H1 (cell line): ENCODE measurements at places on chromosomes 2 and 18. TPM values are rescaled to one million over a fixed set of nuclear protein-coding genes. Genes with fewer than 3 reads are reported as not detected.

DNA sequence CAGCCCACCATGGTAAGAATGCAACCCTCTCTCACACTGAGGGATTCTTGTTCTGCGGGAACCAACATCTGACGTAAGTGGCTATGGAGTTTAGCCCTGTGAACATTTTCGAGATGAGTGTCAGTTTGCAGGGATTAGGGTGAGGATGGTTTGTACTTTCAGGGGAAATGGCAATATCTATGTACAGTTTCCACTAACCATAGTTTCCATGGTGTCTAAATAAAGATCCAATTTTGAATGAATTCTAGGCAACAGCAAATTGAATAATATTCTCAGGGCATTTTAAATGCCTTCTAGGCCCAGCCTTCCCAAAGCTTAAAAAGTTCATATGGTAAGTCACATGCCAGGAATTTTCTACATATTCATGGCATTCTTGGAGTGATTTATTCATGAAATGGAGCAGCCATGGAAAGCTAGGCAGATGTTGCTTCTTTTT is 105.4 kb upstream of the MMADHC start:
- no peak overlapping the region for H3K4me3 ChIP-seq
- no peak for DNase-seq
- no peak overlapping the region for H3K27ac ChIP-seq
- H3K36me3 ChIP-seq, result no peaks in the 10 kb centered on the region

Gene IL36B
- not detected in 2 replicates for total RNA-seq

GRCh38 chr2:37228788-37229187 is 2.6 kb downstream of the CEBPZ start:
- no peak for DNase-seq
- H3K27ac ChIP-seq, result no peak overlapping the region
- peaks cover 13% of the 10 kb centered on the region for H3K4me1 ChIP-seq
- no peak overlapping the region for H3K4me3 ChIP-seq
- no peaks in the 10 kb centered on the region for H3K27me3 ChIP-seq

- H3K36me3 ChIP-seq, result no peaks in the 10 kb centered on the region
- H3K4me3 ChIP-seq, result no peak overlapping the region
- H3K27me3 ChIP-seq, result no peaks in the 10 kb centered on the region
- no peak for DNase-seq
- no peak overlapping the region for H3K27ac ChIP-seq
Observed at GRCh38 chr2:226450141-226450540, 349.5 kb downstream of the IRS1 start.

Gene GREB1
- total RNA-seq, result 41.7 and 43.4 TPM in 2 replicates

Gene SANBR
- total RNA-seq, result 12.0 and 12.1 TPM in 2 replicates

GRCh38 chr18:21958707-21959450 is 210.5 kb upstream of the GATA6 start:
- no peak overlapping the region for H3K27ac ChIP-seq
- H3K36me3 ChIP-seq, result no peaks in the 10 kb centered on the region
- no peaks in the 10 kb centered on the region for H3K4me1 ChIP-seq

- H3K4me3 ChIP-seq, result no peak overlapping the region
- DNase-seq, result no peak
- no peak overlapping the region for H3K27ac ChIP-seq
- H3K27me3 ChIP-seq, result no peaks in the 10 kb centered on the region
- no peaks in the 10 kb centered on the region for H3K36me3 ChIP-seq
Observed at GRCh38 chr18:22391407-22392345, 26.0 kb downstream of the CTAGE1 start.

DNA sequence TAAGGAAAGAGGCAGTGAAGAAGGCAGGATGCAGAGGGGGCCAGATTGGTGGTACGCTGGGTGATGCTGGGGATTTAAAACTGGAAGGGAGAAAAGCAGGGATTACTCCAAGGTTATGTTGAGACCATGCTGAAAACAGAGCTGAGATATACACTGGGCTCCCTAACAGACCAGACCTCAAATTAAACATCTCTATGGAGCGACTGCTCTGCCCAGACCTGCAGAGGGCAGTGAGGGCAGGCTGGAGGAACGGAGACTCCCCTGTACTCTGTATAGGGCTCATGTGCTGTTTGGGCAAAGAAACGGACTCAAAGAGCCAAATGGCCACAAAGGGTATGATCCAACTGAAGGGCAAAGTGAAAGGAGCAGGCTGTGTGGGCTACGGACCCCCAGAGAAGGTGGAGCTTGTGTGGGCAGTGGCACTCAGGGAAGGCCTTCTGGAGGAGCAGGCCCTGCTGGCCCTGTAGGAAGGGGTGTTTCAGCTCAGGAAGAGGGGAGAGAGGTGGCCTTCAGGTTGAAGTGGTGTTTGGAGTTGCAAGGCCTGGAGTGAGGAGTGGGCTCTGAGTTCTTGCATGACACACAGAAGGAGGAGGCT is 4.8 kb upstream of the CELF4 start:
- no peak for DNase-seq
- H3K4me3 ChIP-seq, result no peak overlapping the region
- H3K36me3 ChIP-seq, result peaks cover 4% of the 10 kb centered on the region; the same call in 1 of the 2 replicates
- peaks cover 14% of the 10 kb centered on the region for H3K4me1 ChIP-seq
- H3K27me3 ChIP-seq, result peaks cover 47% of the 10 kb centered on the region
